ENCODE measurements at places on chromosomes 6 and 20.

DNA sequence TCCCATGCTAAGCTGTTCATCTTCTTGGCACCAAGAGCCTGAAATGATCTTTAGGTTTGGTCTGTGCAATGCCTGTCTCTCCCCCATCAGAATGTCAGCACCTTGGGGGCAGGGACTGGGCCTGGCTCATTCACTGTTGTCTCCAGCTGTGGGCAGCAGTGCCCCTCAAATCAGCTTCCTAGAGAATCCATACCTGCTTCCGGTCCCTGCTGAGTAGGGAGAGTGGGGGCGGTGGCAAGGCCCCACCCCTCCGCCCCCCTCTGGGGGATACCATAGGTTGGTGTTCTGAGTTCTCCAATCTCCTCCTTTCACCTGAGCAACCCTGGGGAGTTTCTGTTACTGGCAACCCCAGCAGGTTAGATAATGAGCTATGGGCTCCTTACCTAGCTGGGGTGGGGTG is 19.2 kb upstream of the SPDEF start:
- no peak for DNase-seq

DNA sequence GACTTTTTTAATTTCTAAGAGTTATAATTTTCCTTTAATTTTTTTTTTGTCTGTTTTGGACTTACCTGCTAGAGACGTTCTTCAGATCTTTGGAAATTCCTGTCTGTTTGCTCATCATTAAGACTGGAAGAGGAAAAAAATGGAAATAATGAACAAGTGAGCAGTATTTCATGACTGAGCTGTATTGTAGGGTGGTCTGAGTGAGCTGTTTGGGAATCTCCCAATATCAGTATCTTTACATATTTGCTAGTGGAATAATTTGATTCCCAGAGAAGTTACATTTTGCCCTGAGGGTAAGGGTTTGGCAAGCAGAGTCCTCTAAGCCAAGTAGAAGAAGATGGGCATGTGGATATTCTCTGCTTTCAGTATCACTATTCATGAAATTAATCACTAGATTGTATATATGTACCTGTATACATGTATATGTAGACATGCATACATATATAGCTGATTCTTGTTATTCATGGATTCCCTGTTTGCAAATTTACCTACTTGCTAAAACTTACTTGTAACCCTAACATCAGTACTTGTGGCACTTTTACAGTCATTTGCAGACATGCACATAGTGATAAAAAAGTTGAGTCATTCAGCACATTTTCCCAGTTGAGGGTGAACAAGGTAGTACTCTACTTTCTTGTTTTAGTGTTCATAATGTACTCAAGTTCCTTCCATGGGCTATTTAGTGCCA is 13.5 kb downstream of the ZC2HC1B start:
- DNase-seq, result no peak

DNA sequence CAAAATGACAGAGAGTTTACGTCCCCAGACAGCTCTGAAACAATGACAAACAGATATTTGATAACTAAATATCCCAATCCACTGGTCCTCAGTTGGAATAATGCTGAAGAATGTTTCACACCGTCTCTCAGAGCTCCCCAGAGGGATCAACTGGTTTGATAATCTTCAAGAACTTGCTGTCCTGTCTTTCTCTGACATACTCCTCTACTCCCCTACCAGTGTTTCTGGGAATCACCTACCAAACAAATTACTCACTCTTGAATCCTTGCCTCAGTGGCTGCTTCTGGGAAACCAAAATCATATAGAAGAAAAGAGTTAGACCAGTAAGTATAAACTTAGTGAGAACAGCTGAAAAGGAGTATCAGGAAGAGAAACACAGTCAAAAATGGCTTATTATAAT is 469.7 kb upstream of the JAG1 start:
- no peak for DNase-seq

GRCh38 chr6:93447874-93448273 is 28.5 kb upstream of the EPHA7 start:
- DNase-seq, result no peak

GRCh38 chr6:148247386-148248063 is 95.1 kb upstream of the SASH1 start:
- DNase-seq, result no peak

DNA sequence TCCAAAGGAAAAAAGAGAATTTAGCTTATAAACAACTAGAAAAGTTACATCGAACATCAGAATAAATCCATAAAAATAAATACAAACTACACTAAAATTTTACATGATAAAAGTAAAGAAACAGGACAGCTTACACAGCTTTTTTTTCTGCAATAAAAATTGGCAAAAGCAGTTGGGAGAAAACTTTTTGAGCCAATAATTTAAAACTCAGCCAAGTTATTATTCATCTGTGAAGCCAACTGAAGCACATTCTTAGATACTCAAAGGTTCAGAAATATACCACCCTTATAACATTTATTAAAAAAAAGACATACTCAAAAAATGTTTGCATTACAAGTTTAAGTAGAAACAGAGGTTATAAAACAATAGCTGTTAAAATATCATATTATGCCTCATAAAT is 23.7 kb upstream of the RSPO3 start:
- no peak for DNase-seq

DNA sequence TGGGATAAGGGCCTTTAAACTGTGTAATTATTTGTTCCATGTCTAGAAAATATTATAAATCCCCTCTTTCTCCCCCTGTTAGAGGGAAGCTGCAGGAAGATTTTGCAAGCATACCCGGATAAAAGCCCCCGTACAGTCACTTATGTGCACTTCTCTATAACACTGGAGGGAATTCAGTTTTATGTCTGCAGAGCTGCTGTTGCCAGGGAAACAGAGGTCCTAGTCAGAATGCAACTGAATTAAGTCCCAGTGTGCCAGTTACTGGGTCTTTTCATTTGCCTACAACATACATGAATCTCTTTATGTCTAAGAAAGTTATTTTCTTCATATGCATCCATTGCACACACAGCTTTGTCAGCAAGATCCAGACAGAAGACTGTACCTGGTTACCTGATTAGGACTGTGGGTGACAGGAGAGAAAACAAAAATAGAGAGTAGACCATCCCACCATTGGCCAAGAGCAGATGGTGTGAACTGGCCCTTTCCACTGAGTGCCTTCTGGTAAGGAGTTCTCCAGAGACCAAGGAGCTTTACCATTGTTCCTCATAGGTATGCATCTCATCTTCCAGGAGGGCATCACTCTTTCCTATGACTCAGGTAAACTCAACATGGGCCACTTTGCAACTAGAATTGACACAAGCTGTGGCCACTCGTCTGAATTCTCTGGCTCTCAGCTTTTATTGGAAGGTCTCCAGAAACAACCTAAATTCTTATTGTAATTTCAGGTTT is 180.8 kb upstream of the PHACTR1 start:
- DNase-seq, result no peak

DNA sequence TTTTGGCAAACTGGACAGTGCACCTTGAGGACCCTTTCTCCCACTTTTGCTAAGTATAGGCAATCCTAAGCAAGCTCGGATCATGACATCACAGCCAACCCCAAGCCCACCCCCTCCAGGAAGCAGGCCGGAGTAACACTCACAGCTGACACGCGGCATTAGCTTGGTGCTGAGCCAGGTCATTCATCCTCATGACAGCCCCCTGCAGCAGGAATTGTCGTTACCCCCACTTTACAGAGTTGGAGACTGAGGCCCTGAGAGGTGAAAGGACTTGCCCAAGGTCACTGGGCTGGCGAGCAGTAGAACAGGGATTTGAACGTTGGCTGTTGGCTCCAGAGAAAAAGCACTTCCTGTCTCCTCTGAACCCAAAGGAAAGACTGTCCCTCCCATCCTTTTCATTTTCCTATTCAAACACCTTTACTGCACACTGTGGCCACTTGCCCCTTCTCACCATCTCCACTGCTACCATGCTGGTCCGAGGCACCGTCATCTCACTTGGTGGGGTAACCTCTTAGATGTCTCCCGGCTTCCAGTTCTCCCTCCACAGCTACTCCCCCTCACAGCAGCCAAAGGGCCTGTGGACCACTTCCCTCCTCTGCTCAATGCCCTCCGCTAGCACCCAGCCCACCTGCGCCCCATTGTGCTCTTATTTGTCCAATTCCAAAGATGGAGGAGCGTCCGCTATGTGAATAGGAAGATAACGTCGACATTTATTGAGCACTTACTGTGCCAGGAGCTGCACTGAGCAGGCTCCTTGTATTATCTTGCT is 84.7 kb downstream of the PREX1 start:
- no peak for DNase-seq

GRCh38 chr6:116419069-116419786 is 41.9 kb upstream of the CALHM6 start:
- DNase-seq, result no peak

DNA sequence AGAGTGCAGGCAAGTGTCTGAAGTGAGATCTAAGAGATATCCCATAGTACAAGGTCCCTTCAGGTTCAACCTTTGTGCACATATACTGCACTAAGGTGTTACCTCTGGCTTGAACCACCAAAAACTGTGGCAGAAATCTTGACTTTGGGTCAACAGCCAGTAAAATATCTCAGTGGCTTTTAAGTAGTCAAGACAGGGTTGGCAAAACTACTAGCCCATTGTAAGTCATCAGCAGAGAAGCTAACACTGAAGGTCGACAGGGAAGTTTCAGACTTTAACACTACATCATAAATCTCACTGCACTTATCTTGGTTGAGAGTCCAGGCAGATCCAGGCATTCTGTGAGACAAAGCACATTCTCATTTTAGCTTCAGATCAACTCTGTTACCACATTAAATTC is 1684.7 kb downstream of the HACE1 start:
- no peak for DNase-seq

GRCh38 chr6:11226005-11226404 is 6.5 kb downstream of the NEDD9 start:
- no peak for DNase-seq

GRCh38 chr6:44829836-44830235 is 442.3 kb downstream of the CDC5L start:
- no peak for DNase-seq

DNA sequence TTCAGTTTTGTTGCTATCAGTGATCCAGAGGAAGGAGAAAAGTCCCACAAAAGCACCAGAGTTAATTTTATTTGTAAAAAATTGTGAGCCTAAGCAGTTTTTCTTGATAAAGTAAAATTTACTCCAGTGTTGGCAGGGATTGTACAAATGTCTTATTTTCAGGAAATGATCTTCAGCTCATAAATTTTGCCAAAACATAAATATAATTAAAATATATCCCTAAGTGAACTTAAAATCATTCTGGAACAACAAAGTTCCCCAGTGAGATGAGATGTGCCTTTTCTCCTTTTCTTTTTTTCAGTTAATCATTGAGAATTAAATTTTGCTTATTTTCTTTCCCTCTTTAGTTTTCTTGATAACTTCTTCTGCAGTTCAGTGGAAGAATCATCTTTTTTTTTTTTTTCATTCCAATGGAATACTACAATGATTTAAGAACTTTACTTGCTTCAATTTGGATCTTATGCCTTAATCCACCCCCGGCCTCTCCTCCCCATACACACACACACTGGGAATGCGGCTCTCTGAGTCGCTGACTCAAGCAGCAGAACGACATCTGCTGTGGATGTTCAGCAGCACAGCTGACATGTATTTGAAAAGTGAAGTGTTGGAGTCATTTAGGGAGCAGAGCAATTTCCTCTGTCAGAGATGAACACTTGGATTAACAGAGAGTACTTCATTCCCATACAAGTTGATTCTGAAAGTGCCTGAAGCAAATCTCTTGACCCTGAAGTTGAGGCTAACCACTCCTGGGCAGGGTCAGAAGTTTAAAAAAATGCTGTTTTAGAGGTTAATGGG is 27.7 kb upstream of the LAMA4 start:
- peak; percentile 59 for DNase-seq

- peak; percentile 89 for DNase-seq
Observed at GRCh38 chr6:112183271-112183671, 71.1 kb downstream of the LAMA4 start.

DNA sequence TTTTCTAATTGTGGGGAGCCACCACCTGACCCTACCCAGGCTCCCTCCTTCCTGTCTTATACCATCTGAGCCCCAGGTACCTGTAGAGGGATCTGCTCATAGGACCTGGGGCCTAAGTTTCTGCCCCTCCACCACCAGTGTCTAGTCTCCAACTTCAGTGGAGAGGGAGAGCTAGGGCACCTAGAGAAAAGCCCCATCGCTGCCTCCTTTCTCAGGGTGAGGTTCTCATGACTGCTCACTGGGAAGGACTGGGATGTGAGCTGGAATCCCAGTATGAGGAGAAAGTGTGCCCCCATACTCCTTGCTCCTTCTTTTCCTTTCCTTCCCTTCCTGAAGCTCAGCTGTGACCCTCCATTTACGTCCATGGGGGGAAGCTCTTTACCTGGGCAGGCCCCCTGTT is 231.6 kb downstream of the LRFN2 start:
- DNase-seq, result no peak

GRCh38 chr6:29259721-29260120 is 41.8 kb upstream of the OR14J1 start:
- no peak for DNase-seq

DNA sequence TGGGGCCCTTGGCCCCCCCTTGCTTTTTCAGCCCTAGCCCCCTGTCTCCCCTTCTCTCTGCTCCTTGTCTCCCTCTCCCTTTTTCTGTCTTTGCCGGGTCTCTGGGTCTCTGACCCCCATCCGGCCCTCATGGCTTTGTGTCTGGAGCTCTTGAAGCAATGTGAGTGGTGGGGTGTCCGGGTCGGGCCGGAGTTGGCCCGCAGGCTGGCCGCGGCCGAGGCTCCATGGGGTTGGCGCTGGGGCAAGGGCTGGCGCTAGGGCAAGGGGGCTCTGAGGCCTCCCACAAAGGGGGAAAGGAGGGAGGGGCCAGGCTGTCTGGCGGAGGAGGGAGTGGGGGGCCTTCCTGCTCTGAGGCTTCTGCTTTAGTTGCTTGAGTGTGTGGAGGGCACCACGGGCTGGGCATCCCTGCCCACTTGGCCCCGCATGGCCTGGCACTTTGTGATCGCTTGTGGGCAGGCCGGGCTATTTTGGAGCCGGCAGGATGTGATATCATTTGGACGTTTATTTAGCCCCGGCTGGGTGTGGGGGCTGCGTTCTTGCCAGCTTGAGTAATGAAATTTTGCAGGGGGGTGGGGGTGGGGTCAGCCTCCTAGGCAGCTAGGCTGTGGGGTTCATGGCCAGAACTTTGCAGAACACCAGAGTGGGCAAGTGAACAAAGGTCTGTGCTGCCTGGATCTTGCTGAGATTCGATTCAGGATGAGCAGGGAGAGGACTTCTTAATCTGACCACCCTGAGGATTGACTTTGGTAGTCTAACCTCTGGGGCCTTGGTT is 78.7 kb upstream of the MYL9 start:
- DNase-seq, result no peak

GRCh38 chr6:142570221-142570671 is 268.4 kb downstream of the ADGRG6 start:
- peak; percentile 11 for DNase-seq

- DNase-seq, result no peak
Observed at GRCh38 chr6:126600258-126600916, 260.5 kb downstream of the CENPW start.

DNA sequence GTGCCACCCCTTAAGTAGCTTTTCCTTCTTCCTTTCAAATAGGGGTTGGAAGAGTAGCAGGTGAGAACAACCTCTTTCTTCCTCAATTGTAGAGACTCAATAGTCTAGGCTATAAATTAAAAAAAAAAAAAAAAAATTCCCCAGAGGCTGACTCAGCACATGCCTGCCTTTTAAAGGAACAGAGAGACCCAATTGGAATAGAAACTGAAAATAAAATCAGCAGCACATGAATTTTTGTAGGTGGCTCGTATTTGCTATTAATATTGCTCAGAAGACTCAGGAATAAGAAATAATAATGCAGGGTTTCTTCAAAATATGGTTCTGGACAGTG is 19.3 kb downstream of the TOP1 start:
- DNase-seq, result no peak

- no peak for DNase-seq
Observed at GRCh38 chr6:167687116-167687725, 139.5 kb upstream of the AFDN start.

GRCh38 chr20:52569201-52569600 is 377.6 kb upstream of the ZFP64 start:
- DNase-seq, result no peak
